ENCODE measurements at places on chromosomes 2 and 18.

DNA sequence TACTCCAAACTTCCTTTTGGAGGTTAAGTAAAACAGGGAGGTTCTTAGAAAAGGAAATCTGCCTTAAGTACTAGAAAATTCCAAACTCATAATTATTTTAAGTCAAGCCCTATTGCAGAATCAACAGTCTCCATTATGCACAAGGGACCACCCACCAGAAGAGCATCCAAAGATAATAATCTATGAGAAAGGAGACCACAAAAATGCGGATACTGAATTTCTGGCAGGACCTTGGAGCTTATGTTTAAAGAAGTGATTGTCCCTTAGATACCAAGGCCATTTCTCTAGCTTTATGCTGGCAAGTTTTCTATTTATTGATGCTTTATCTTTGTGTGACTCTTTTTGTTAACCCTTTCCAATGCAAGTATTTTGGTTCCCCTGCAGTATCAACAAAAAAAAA lies 404.0 kb upstream of the MMADHC start:
- peak; percentile 8 for DNase-seq

- no peak for DNase-seq
Observed at GRCh38 chr2:218332288-218332687, 24.4 kb upstream of the CATIP start.

GRCh38 chr2:203431391-203432185 lies 103.4 kb downstream of the ABI2 start:
- no peak for DNase-seq

GRCh38 chr2:127847931-127848330 lies 10.0 kb downstream of the POLR2D start:
- no peak for DNase-seq

- DNase-seq, result no peak
Observed at GRCh38 chr2:1521878-1522830, 108.9 kb downstream of the TPO start.

DNA sequence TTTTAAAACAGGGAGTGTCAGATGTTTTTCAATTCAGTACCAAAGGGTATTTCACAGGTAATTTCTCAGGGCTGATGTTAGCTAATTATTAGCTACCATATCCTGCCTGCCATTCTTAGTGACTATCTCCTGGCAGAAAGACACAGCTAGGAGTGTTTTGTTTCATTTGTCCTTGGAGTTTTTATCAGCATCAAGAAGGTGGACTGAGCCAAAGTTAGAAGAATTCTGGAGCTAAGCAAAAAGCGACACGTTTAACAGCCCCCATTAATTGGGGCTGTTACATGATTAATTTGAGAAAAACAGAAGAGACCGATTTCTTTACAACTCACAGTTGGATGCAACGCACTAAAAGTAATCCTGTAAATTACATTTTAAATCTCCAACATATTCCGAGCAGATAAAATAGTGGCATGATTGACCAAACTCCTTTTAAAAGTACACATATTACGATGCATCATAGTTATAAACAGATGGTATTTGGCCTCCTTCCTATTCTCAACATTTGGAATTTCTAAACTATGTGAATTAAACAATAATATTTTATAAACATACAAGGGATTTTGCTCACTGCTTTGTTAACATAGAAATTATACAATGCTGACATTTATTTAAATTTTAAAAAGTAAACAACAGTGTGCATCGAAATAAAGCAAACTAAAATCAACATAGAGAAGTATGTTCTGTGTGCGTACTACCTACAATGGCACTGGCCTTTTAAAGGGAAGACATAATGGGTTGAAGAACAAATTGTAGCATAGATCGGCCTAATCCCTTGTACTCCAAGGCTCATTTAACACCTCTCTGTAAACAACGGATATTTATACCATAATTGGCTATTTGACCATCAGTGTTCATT lies 585.1 kb downstream of the ZEB2 start:
- DNase-seq, result peak; percentile 76

- DNase-seq, result no peak
Observed at GRCh38 chr2:238646281-238646680, 201.6 kb upstream of the TWIST2 start.

DNA sequence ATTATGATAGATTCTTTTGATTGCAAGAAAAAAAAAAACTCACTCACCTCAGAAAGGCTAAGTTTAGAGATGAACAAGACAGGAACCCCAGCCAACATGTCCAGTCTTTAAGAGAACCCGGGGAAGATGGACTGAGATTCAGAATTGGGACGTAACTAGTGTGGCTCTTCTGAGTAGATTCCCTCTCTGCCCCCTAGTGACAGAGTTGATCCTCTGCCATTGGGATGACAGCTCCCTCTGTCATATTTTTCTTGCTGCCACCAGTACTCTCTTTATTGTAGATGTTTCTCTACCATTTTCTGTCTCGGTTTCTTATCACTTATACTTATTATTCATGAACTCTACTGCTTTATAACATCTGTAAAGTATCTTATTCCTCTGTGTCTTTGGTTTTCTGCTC lies 77.7 kb downstream of the GULP1 start:
- DNase-seq, result peak; percentile 58
